Bronchus fibroblast of lung (primary cell): ENCODE measurements at places on chromosomes 2 and 18. TPM values are rescaled to one million over a fixed set of nuclear protein-coding genes. Genes with fewer than 3 reads are reported as not detected.

Gene BUB1
- total RNA-seq = 56.5 and 59.0 TPM in 2 replicates

Gene SMAD7
- 1.0 and 1.9 TPM in 2 replicates for total RNA-seq

Gene SCN3A
- 0.15 and 0.17 TPM in 2 replicates for total RNA-seq

Gene MERTK
- total RNA-seq = 0.74 and 2.4 TPM in 2 replicates

Gene IL36G
- not detected in 2 replicates for total RNA-seq

Gene NEB
- total RNA-seq = under 0.01 and 0.17 TPM in 2 replicates

Gene COLEC11
- 0.50 and 0.59 TPM in 2 replicates for total RNA-seq

Gene ABHD1
- total RNA-seq = not detected in 2 replicates

Gene MCM6
- total RNA-seq = 44.4 and 46.5 TPM in 2 replicates

Gene ASIC4
- 0.34 TPM in 1 of 2 replicates, not detected in the other for total RNA-seq

Gene CREG2
- total RNA-seq = under 0.01 and 0.34 TPM in 2 replicates

Gene CHRND
- not detected in 2 replicates for total RNA-seq

Gene UGT1A5
- not detected in 2 replicates for total RNA-seq

Gene CLEC4F
- not detected in 2 replicates for total RNA-seq

Gene CXCR2
- total RNA-seq = not detected in 2 replicates

Gene CPO
- total RNA-seq = not detected in 2 replicates

Gene ALPI
- total RNA-seq = not detected in 2 replicates

Gene ASPRV1
- total RNA-seq = 0.34 TPM in 1 of 2 replicates, not detected in the other

Gene ABCG8
- total RNA-seq = not detected in 2 replicates

Gene SLC39A6
- total RNA-seq = 29.6 and 34.8 TPM in 2 replicates

Gene RUFY4
- total RNA-seq = not detected in 2 replicates
